ENCODE measurements at places on chromosomes 2 and 18.

GRCh38 chr2:241632478-241633325, 4.3 kb downstream of the THAP4 start:
- no peak for DNase-seq

- no peak for DNase-seq
Measured at GRCh38 chr2:167756446-167756845, 490.9 kb downstream of the STK39 start.

- no peak for DNase-seq
Measured at GRCh38 chr2:56444339-56444738, 260.5 kb downstream of the CCDC85A start.

DNA sequence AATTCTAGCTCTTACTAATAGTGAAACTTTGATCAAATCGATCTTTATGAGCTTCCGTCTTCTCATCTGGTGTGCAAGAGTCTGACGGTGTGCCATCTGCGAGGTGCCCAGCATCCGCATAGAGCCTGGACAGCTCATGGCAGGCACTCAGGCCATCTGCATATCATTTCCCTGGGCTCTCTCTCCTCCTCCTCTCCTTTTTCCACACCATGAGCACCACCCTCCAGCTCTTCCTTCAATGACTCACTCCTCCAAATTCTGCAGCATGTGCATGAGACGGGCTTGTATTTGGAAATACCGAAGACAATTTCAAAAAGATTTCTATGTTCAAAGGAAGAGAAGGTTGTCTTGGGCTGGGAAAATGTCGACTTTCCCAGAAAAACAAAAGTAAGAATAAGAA, 161.1 kb downstream of the CCBE1 start:
- no peak for DNase-seq
